ENCODE measurements at places on chromosomes 7 and 10. TPM values are rescaled to one million over a fixed set of nuclear protein-coding genes. Genes with fewer than 3 reads are reported as not detected.

Gene TLX1
- not detected for total RNA-seq

Gene CHST3
- 29.3 TPM for total RNA-seq

Gene GNGT1
- total RNA-seq = not detected

Gene OR2AE1
- not detected for total RNA-seq

Gene CAPZA2
- total RNA-seq = 173 TPM

Gene ATP6V1F
- 152 TPM for total RNA-seq

Gene TAX1BP1
- total RNA-seq = 95.9 TPM

Gene CAMK2B
- 1.8 TPM for total RNA-seq

Gene NPM3
- total RNA-seq = 120 TPM

Gene FAM241B
- 7.5 TPM for total RNA-seq

Gene TRPV6
- 0.30 TPM for total RNA-seq

Gene HOXA9
- 6.9 TPM for total RNA-seq

Gene PILRA
- total RNA-seq = 0.65 TPM

Gene MTG1
- total RNA-seq = 74.3 TPM

Gene CALML3
- total RNA-seq = 0.25 TPM

Gene SHH
- not detected for total RNA-seq

Gene LIPK
- not detected for total RNA-seq

Gene ATOH7
- not detected for total RNA-seq

Gene ADD3
- 14.5 TPM for total RNA-seq

Gene CYP2C19
- total RNA-seq = not detected

Gene CPA5
- 0.42 TPM for total RNA-seq

Gene KCNIP2
- 2.6 TPM for total RNA-seq

Gene HOXA2
- total RNA-seq = 1.2 TPM

Gene SKAP2
- total RNA-seq = 27.5 TPM

Gene TACC2
- 89.0 TPM for total RNA-seq

Gene SKIDA1
- total RNA-seq = 0.56 TPM

Gene MYL10
- not detected for total RNA-seq

Gene FAM25C
- not detected for total RNA-seq

Gene SFTPA1
- total RNA-seq = not detected

Gene FRMD4A
- total RNA-seq = 8.9 TPM

Gene FAM131B
- total RNA-seq = 0.25 TPM

Gene CFAP69
- 3.7 TPM for total RNA-seq

Gene COL17A1
- total RNA-seq = 514 TPM

Gene HNRNPH3
- total RNA-seq = 216 TPM

Gene SLC39A12
- total RNA-seq = not detected

Gene C10orf143
- 4.9 TPM for total RNA-seq

Gene AKR1D1
- not detected for total RNA-seq

Gene GJD4
- not detected for total RNA-seq

Gene C7orf57
- 0.52 TPM for total RNA-seq

Gene LRRN3
- total RNA-seq = not detected

Gene CRPPA
- 1.1 TPM for total RNA-seq

Gene PNLIP
- not detected for total RNA-seq

Gene PCLO
- total RNA-seq = 2.0 TPM

Gene CFAP46
- 0.12 TPM for total RNA-seq

Gene CALML5
- total RNA-seq = not detected

Gene HTR7
- total RNA-seq = 15.3 TPM

Gene TIMM23B
- total RNA-seq = 31.3 TPM

Gene GBX1
- total RNA-seq = not detected

Gene PTF1A
- total RNA-seq = not detected

Gene GDF2
- not detected for total RNA-seq

Gene FANK1
- total RNA-seq = 1.8 TPM

Gene MRC1
- total RNA-seq = not detected

Gene GRM3
- total RNA-seq = not detected

Gene TBX20
- total RNA-seq = not detected

Gene HABP2
- not detected for total RNA-seq

Gene INA
- total RNA-seq = not detected

Gene TRIM73
- 3.7 TPM for total RNA-seq

Measured in MCF 10A (cell line).